Activated T-helper 2 cell treated with anti-CD3 and anti-CD28 coated beads, Interferon-gamma antibody, Interleukin-2, Interleukin-4, amounts not matched to agents 10 μg/mL and 5 μg/mL and 100 μg/mL, durations not matched to agents 14 hours and 24 hours and 36 hours (primary cell): ENCODE measurements at places on chromosomes 2 and 18. TPM values are rescaled to one million over a fixed set of nuclear protein-coding genes. Genes with fewer than 3 reads are reported as not detected.

- DNase-seq = no peak
These were observed 2.8 kb downstream of the ZFP36L2 start for GRCh38 chr2:43223521-43224001.

DNA sequence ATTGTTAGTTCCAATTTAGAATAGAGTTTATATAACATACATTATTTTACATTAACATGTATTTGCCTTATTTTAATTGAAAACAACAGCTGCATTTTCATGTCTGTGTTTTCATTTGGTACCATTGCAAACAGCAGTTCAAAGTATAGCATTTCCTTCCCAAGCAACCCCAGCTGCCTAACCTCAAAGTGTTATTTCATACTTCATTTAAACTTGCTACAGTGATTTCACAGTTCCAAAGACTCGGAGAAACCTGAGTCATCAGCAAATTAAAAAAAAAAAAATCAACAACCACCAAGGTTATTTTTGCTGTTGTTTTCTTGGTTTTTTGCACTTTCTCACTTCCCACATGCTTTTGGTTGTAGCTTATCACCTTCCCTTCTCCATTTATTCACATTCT, 236.5 kb upstream of the SPHKAP start:
- no peak for DNase-seq

- no peak for DNase-seq
These were observed 5.7 kb downstream of the TRABD2A start for GRCh38 chr2:84875213-84875560.

- no peak for DNase-seq
These were observed 258.1 kb downstream of the ATAD2B start for GRCh38 chr2:23668756-23669304.

DNA sequence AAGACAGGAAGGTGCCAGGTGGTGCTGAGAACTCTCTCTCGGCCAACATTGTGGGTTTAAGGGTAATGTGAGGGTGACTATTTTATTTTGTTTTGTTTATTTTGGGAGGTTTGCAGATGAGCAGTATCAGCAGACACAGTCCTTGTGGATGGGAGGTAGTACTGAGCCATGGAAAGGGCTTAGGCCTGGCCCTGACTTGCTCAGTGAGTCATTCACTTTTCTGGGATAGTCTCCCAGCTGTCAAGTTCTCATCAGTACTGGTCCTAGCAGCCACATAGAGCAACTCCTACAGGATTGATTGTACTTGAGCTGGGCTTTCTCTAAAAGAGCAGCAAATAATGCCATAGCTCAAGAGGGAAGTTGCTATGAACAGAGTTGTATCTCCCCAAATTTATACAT, 175.2 kb downstream of the LOXHD1 start:
- no peak for DNase-seq

GRCh38 chr2:239192975-239193374, 207.8 kb downstream of the HDAC4 start:
- no peak for DNase-seq

- no peak for DNase-seq
These were observed 19.9 kb upstream of the SIGLEC15 start for GRCh38 chr18:45805551-45805950.

GRCh38 chr2:205656941-205657340, 25.4 kb upstream of the NRP2 start:
- DNase-seq = no peak

DNA sequence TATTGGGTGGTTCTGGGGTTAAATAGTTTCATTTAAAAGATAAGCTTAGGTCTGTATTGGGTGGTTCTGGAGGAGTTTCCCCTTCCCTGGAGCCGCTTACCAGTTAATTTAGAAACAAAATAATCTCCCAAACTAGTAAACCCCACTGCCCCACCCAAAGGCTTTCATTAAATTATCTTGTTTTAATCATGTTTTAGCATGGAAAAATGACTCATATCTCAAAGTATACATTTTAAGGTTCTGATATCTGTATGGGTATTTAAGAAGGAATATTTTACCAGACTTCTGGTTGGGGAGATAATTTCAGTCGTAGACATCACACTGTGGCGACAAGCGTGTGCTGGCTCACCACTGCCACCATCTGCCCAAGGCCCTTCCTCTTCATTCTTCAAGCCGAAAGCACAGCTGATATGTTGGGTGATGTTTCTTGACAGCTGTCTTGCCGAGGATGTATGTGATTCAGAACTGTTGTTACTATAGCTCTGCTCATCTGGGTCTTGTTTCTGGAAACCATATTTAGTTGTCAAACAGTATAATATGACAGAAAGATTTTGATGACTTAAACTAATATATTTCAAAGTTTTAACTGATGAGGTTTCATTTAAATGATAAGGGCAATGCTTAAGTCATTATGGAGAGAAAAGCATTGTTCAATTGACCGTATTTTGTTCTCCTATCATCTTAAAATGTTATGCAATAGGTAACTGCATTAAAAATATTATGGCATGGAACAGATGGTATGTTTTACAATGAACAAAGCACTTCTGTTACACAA, 5.1 kb downstream of the FIGLA start:
- no peak for DNase-seq

- DNase-seq = no peak
These were observed 28.5 kb downstream of the CIB4 start for GRCh38 chr2:26612522-26613240.

- DNase-seq = no peak
These were observed 2.1 kb downstream of the GPBAR1 start for GRCh38 chr2:218262631-218263586.

DNA sequence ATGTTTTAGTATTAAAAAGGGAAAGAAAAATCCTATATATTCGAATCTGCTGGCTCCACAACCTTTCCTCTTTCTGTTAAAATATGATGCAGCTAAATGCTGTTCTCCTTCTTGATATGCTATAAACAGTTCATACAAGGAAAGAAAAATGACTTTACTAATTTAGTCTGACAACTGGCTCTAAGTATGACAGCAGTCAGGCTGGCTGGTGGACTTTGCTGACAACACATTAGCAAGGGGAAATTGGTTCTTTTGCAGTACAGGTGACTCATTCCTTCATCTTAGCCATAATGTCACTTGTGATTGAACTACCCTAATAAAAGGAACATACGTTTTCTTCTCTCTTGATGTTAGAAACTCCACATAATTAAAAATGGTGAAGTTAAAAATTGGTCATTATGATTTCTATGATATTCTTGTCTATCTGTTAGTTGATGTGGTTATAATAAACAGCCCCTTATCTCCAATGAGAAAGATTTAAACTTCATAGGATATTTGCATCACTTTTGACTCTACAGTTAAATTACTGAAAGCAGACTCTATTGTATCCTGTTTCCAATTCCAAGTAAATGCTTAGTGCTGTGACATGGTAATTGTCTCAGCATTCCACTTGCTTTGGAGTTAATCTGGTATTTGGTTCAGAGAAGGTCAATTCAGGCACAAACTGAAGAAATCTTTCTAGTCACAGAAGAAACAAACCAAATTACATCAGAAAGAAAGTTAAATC, 315.3 kb upstream of the GULP1 start:
- no peak for DNase-seq

DNA sequence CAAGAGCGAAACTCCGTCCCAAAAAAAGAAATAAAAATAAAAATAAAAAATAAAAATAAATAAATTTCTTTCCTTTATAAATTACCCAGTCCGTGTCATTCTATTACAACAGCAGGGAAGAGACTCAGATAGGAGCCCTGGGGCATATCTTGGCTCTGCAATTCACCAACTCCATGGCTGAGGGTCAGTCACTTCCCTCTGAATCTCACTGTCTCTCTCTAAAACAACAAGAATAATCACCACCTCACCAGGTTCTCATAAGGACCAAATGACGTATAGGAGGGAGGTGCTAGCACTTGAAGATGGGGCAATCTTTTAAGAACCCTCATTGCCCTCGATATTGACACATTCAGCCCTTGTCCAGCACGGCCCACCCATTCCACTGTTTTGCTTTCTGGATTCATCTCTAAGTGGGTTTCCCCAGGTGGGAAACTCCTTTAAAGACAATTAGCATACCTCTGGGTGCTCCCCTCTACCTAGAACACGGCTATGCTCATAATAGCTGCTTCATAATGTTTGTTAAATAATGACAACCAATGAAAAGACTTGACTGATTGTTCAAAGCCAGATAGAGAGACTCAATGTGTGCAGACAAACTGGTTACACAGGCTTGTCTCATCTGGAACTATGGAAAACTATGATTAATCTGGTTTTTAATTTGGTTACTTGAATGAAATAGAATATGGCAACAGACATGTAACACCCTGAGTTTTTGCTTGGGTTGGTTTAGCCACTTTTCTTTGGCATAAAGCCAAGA, 15.1 kb downstream of the MYCN start:
- no peak for DNase-seq

- DNase-seq = no peak
These were observed 418.0 kb upstream of the ST6GAL2 start for GRCh38 chr2:107303964-107304363.

Gene TTN
- total RNA-seq = 3.3 and 3.7 TPM in 2 replicates

Gene ITGA4
- total RNA-seq = 96.5 and 106 TPM in 2 replicates

Gene MOGAT1
- total RNA-seq = 0.18 TPM in 1 of 2 replicates, not detected in the other
